ENCODE measurements at places on chromosomes 4 and X.
A peak's percentile ranks its signal among the peaks of the same experiment; 100 is the strongest.

- DNase-seq = no peak
Measured at GRCh38 chr4:70915036-70915815, 13.1 kb downstream of the MOB1B start.

DNA sequence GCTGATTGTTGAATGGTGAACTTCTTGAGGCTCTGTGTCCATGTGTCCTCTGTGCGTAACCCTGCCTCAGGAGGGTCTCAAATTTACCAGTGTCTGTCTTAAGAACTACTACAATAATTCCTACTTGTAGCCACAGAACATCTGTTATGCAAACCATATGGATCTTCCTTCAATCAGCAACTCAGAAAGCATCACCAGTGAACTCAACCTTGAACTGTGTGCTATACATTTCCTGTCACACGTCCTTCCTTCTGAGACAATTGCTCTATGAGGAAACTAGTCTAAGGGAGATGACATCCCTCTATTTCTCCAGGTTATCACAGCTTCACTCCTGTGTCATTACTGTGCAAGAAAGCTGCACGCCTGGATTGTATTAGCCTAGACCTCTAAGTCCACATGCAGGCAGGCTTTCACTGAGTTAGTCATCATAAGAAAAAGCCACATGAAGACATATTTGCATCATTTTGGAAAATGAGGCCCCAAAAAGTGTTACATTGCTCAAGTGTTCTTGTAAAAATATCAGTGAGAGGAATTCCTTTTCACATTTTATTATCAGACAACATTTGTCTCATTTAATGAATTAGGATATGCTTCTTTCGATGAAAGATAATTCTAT lies 157.8 kb downstream of the AFF2 start:
- DNase-seq = no peak

DNA sequence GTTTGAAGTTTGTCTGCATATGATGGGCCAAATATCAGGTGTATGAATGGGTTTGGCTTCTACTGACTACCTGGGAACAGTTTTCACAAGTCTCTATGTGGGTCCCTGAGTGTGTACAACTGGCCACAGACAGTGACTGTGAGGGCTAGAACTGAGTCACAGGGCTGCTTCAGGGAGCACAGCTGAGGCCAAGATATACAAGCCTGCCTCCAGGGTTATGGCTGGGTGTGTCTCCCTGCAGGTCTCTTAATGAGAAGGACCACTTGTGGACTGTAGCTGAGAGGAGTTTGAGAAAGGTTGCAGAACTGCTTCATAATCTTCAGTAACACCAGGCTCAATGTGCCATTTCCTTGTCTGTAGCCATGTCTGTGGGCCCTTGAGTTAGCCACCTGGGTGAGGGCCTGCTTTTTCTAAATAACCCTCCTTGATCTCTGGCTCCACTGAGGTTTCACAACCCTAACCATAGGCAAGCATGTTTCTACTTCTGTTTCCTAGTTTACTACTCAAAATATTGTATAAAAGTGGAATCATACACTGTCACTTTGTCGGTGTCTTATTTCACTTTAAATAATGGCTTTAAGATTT lies 81.3 kb downstream of the ZNF732 start:
- no peak for DNase-seq

DNA sequence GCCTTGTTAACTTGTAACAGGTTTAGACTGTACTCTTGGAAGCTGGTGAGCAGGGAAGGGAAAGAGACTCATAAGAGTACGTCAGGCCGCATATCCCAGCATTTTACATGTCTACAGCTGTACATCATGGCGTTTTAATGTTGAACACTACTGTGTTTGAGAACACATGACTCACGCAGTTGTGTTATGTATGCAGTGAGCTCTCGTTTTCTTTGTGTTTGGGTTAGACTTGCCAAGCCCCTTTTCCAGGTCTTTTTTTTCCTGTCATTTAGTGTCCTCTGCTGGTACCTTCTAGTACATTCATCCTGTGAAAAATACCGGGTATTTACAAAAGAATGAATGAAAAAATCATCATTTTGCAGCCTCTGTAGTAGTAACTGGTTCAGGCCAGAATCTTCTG lies 35.3 kb downstream of the SMS start:
- DNase-seq = no peak

- no peak for DNase-seq
Measured at GRCh38 chrX:148412006-148412405, 88.4 kb upstream of the AFF2 start.

DNA sequence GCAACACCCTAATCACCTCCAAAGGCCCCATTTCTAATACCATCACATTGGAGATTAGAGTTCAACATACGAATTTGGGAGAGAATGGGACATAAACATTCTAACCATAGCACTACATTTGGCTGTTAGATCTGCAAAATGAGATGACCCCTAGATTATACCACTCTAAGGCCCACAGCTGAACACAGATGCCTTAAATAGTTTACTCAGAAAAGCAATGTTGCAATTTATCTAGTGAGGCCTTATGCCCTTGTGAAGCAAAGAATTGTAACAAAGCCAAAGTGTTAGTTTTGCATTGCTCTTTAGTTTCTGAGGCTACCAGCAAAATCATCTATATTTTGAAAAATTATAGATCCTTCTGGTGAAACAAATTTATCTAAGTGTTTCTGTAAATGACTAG lies 31.6 kb upstream of the ARHGEF6 start:
- DNase-seq = no peak

DNA sequence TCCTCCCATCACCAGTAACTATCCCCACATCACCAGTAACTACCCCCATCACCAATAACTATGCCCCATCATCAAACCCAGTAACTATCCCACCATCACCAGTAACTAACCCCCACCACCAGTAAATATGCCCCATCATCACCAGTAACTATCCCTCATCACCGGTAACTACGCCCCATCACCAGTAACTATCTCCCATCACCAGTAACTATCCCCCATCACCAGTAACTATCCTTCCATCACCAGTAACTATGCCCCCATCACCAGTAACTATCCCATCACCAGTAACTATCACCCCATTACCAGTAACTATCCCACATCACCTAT lies 2.9 kb downstream of the ASMTL start:
- DNase-seq = no peak

- DNase-seq = no peak
Measured at GRCh38 chrX:129779747-129780146, at the start of gene SASH3. TSS of gene SASH3 (plus strand) at chrX:129779949. CDS start at chrX:129780098, 149 bp downstream.

- DNase-seq = no peak
Measured at GRCh38 chrX:5180135-5180741, 1048.4 kb downstream of the NLGN4X start.

DNA sequence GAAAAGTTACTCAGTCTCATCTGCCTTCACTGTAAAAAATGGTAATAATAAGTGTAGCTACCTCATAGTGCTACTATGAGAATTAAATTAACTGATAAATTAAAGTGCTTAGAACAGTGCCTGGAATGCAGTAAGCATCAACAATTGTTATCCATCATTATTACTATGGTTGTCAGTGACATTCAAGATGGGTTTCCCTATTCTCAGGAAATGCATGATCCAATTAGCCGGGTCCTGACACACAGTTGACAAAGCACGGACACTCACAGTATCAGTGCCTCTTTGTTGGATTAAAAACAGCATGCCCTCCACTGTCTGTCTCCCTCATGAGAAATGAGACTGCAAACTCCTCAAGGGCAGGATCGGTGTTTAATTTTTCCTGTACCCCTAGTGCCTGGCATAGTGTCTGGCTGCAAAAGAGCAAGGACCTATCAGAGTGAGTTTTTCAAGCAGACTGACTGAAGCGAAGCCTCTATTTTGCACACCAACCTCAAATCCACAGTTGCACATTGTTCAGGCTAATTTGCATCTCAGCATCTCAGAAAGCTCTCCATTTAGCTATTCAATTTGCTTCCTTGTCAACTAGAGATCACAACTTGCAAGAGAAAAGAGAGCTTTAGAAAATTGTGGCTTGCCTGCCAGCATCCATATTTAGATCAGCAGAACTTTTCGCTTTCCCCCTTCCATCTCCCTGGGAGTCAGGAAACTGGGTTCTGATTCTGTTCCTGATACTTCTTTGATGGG lies 122.9 kb downstream of the LDB2 start:
- DNase-seq = no peak

DNA sequence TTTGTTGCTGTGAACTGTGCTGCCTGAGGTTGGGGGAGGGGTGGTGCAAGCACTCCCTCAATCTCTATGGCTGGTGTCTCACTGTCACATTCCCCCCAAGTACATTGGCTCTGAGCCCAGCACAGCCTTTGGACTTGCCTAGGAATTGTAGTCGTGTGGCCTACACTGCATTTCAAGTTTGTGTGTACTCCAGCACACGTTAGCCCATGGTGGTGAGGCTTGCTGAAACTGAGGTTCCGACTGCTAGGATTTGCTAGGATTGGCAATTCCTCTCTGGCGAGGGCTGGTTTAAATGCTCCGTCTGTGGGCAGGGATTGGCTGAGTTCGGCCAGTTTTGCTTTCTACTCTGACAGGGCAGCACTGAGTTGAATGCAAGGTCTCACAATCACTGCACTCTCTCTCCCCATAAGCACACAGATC lies 121.7 kb upstream of the CXXC4 start:
- peak; percentile 7 for DNase-seq
